Foreskin keratinocyte (primary cell): ENCODE measurements at places on chromosomes 16 and 17.
A peak's percentile ranks its signal among the peaks of the same experiment; 100 is the strongest.

DNA sequence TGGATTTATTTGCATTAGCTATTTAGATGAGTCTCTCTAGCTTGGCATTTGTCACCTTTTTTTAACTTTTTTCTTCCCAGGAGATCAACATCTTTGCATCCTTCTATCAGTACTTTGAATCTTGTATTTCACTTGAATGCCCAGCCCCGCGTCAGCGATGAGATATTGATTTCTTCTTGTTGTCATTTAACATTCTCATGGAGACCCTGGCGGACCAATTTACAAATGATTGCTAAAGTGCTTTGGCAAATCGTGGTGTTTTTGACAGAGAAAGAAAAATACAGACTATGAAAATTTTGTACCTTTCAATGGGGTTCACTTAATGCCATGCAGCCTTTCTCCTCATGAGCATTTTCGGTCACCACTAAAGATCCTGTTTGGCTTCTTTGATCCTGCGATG, 269.7 kb downstream of the ABCC12 start:
- no peak for DNase-seq

- peak; percentile 79 for DNase-seq
These were observed 964 bp upstream of the FAAP100 start for GRCh38 chr17:81553018-81553615.

GRCh38 chr16:75288181-75288580, 36.8 kb upstream of the BCAR1 start:
- DNase-seq: no peak

DNA sequence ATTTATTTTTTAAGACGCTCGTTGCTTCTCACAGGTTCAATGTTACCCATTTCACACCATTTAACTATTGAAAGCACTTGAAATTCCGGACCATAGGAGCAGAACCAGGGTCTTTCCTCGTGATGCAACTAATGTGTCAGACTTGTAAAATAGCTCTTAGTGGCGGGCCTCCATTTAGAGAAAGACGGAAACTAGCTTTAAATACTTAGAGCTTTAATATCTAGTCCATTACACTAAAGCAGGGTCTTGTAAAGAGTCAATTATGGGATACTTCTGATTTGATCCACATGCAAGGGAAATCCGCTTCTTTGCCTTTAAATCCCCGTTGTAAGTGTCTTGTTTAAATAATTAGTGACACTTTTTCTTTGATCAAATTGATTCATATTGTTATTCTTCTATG, 56.6 kb downstream of the NACA2 start:
- no peak for DNase-seq

DNA sequence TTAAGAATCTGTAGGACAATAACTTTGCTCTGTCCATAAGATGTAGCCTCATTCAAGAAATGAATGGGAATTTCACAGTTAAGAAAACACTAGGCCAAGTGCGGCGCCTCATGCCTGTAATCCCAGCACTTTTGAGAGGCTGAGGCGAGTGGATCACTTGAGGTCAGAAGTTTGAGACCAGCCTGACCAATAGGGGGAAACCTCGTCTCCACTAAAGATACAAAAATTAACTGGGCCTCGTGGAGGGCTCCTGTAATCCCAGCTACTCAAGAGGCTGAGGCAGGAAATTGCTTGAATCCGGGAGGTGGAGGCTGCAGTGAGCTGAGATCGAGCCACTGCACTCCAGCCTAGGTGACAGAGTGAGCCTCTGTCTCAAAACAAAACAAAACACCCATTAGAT, 19.9 kb upstream of the RSL1D1 start:
- DNase-seq: no peak

- DNase-seq: peak; percentile 73
These were observed 1.4 kb downstream of the TFAP4 start for GRCh38 chr16:4271176-4272113.

DNA sequence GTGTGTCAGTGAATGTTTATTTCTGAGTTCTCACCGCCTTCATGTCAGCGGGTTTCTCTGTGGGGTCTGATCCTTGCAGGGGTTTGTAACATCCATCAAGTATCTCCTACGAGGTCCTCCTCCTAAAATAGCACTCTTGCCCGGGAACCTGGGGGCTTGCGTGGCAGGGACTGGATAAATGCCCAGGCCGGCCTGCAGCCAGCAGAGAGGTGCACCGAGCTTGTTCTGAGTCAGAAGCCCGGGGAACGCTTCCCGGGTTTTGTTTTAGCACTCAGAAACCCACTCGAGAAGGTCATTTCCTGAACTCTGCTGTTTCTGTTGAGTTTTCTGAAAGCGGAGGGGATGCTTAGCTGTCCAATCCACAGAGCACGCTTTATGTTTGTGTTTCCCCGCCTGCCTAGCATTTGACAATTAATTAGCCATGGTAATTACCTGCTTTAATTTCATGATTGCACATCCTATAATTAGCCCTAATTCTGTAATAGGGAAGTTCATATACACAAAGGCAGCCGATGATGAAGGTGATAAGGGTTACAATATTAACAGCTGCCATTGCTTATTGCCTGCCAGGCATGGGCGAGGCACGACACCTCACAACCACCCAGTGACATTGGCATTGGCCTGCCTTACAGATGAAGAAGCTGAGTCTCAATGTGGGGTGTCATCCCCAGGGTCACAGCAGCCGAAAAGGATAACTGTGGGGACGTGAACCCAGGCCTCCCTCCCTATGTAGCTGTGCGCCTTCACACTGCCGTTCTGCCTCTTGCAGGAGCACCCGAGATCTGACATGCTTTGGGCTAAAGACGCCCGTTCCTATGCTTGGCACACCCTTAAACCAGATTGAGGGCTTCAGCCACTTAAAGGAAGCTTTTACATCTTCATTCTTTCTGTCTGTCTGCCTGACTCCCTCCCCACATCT, 333.1 kb downstream of the CPPED1 start:
- DNase-seq: no peak
